ENCODE measurements at places on chromosomes 7 and 10.

DNA sequence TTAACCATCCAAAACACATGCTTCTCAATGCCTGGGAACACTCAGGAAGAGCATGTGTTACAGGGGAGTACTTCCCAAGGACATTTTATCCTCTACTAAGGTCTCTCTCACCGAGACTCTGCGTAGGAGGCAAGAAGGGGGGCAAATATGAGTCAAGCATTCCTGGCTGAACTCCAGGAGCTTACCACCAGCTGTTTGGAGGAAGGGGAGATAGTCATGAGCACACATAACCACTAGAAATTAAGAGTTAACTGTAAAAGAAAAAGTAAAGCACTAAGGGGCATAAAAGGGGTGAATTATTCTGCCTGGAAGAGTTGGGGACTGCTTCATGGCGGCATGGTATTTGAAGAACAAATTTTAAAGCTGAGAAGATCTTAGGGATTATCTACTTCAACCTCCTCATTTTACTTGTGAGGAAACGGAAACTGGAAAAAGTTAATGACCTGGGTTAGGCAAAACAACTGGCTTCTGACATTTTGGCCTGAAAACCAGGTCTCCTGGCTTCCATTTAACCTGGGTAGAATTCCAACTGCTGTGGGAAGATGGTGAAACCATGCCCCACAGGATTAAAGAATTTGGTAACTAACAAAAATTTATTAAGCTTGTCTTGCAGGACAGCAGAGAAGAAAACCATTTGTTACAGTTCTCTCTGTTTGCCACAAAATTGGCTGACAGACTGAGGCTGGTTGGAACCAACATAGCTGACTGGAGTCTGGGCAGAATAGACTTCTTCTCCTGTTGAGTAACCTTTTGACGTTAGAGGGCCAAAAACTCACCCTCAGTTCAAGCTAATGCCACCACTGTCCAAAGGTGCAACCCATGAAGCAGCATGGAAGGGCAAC, 85.5 kb downstream of the SLC25A13 start:
- no peak for DNase-seq

- no peak for DNase-seq
These were observed 478.0 kb downstream of the KCNMA1 start for GRCh38 chr10:77159538-77160110.

DNA sequence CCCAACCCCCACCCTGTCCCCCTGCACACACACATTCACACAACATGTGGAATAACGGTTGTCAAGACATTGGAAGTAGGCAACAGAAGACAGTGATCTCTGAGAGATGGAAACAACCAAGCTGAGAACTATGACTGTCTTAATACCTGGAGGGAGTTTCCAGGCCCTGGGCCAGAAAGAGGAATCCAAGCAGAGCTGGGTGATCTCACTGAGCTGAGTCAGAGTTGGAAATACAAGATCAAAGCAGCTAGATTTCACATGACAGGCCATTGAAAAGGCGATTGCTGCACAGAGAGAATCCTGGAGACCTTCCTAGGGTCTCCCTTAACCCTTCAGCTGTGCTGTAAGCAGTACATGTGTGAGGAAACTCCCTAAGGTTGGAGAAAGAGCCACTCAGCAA, 165.8 kb upstream of the PRSS1 start:
- peak; percentile 90 for DNase-seq

- no peak for DNase-seq
These were observed 314.1 kb upstream of the ETV1 start for GRCh38 chr7:14303536-14303935.

GRCh38 chr7:11776039-11776438, 56.0 kb downstream of the THSD7A start:
- no peak for DNase-seq

DNA sequence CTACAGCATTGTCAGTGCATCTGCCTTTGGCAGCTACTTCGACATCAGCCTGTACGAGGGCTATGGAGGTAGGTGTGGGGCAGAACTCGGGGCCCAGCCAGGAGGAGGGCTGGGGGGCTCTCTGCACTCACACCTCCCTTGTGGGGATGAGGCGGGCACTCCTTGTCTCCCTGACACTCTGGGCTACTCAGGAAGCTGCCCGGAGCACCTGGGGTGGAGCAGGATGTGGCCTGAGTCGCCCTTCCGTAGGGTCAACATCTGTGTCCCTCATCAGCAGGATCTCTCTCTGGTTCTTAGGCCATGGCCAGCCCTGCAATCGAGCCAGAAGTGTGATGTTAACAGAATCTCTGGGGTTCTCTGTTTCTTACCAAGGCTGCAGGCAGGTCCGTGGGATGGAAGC, 40.2 kb downstream of the C10orf105 start:
- DNase-seq = no peak

- DNase-seq = no peak
These were observed 8.4 kb upstream of the PANK1 start for GRCh38 chr10:89653410-89653869.

DNA sequence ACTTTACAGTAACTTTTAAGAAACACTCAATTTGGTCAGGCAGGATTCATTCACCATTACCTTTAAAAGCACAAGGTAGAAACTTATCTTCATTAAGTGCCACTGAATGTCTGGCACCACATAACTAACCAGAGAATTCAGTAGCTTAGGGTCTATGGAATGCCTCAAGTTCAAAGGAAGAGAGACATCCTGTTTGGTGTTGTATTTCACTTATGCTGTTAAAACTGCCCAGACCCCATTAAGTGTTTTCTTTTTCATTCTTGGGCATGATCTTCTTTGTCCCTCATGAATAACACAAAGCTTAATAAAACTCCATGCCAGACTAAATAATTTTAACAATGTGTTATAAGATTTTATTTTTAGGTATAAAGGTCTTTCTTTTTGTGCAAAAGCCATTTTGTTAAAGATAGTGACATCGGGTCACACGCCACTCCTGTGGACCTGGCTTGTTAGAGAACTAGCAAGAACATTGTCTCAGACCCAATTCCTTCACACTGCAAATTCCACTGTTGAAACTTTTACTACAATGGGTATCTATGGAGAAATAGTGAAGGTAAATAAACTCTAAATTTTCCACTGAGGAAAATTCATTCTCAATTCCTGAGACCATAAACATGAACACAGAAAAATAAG, 221.0 kb downstream of the TWIST1 start:
- no peak for DNase-seq

DNA sequence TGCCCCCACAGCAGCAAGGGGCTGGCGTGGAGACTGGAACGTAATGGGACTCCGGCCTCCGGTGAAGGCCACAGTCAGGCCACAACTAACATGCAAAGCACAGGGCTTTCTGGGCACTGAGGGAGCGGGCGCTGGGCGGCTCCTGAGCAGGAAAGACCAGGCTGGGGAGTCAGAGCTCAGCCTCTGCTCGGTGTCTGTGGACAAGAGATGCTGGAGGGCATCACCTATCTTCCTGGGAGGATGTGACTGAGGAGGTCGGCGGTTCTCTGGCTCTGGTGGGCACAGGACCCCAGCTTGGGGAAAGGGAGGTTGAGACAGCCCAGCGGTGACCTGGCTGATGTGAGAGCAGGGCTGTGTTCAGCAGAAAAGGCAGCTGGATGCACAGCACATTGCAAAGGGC, 11.7 kb downstream of the CNPY1 start:
- no peak for DNase-seq

GRCh38 chr7:22660293-22660692, 66.7 kb upstream of the IL6 start:
- DNase-seq = no peak

DNA sequence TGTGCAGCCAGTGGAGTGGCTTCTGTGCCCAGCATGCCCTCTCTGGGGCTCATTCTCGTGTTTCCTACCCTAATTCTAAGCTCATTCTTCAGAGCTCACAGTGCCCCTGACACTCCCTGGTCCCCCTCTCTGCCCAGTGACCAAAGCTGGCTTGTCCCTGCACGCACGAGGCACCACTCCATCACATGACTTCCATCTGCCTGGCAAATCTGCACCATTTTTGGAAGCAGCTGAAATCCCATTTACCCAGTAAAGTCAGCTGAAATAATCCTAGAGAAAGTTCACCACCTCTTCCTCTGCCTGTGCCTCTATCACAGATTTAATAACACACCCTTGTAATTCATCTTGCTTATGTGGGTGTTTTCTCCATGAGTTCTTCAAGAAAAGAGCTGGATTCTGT, 616.9 kb downstream of the PTPRN2 start:
- no peak for DNase-seq

DNA sequence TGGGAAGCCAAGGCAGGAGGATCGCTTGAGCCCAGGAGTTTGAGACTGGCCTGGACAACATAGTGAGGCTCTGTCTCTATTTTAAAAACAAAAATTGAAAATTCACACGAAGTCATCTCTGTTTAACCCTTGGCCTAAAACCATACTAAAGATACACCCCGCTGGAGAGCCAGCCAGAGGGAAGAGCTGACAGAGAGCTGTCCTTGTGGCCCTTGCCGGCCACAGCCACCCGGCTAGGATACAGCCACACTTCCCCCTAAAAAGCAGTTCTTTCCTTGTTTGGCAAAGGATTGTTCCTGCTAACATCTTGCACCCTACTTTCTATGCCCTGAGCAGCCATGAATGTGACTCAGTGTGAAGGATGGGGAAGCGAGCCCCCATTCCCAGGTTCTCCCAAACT, 49.6 kb downstream of the SH3PXD2A start:
- DNase-seq = no peak

DNA sequence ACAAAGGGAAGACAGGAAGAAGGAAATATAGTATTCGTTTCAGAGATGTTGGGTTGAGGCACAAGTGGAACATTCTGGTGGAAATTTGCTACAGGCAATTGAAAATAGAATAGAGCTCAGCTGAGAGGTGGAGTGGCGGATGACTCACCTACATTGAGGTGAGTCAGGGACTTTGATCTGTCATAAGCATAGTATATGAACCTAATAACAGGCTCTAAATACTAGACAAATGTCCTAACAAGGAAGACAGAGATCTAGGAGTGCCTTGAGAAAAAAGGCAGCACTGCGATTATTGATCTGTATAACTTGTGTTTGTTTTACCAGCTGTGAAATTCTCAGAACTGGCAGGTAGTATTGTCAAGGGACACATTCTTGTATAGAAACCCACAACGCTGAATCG, 907 bp upstream of the IFRD1 start:
- DNase-seq = peak; percentile 55

- no peak for DNase-seq
These were observed 440.1 kb downstream of the KCNMA1 start for GRCh38 chr10:77197544-77197943.

- no peak for DNase-seq
These were observed 186.8 kb downstream of the CTTNBP2 start for GRCh38 chr7:117686311-117686935.

DNA sequence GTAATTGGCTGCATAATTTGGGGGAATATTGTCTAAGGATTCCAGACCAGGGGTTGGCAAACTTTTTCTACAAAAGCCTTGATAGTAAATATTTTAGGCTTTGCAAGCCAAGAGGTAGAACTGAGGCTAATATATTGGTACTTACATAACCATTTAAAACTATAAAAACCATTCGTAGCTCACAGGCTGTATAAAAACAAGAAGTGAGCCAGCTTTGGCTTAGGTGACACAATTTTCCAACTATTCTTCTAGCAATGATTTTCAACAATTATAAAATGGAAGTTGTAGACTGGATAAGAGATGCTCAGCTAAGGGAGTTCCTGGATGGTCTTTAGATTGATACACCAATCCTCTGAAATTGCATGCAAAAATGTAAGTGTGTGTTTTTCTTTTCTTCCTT, 1.4 kb downstream of the GPR141 start:
- DNase-seq = peak; percentile 34

GRCh38 chr7:108028111-108028510, 25.1 kb upstream of the LAMB1 start:
- no peak for DNase-seq

DNA sequence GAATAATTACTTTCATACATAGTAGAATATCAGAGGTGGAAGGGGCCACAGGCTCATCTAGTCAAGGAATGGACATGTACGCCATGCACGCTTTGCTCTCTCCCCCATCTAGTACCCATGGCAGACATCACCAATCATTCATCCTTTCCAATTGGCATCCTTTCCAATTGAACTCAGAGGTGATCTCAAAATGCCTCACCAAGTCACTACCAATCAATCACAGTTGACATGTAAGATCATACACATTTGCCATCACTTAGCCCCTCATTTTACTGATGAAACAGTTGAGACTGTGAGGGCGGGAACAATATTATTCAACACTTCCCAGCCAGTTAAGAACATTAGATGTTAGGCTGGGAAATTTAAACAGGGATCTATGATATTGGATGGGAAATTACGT, 308.4 kb downstream of the FGFR2 start:
- no peak for DNase-seq

DNA sequence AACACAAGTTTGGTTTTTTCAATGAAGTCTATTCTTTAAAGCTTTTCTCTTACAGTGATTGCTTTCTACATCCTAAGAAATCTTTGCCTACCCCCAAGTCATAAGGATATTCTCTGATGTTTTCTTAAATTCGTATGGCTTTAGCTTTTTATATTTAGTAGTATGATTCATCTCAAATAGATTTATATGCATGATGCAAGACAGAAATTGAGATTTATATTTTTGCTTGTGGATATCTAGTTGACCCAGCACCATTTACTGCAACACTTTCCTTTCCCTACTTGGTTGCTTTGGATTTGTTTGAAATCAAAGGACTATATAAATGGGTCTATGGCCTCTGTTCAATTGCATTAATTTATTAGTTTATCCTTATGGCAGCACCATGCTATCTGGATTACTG, 113.9 kb downstream of the ZNF438 start:
- no peak for DNase-seq

GRCh38 chr10:132914732-132915131, 27.6 kb downstream of the CFAP46 start:
- DNase-seq = no peak

- DNase-seq = peak; percentile 77
These were observed 614 bp upstream of the IFIT2 start for GRCh38 chr10:89301232-89301631.

- no peak for DNase-seq
These were observed 31.8 kb downstream of the KLRG2 start for GRCh38 chr7:139451638-139452037.

DNA sequence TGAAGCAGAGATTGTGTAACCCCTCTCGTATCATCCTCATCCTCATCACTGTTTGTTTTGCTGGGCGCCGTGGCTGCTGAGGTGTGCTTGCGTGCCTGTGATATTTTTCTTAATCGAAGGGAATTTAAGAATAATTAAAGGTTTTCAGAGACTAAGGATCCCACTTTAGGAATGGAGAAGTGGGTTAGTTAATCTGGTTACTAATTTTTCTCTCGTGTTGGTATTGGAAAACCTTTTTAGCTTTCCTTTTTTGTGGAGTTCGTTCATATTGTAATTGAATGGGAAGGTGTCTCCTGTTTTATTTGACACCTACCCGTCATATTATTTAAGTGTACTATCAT, 1.3 kb downstream of the UBN2 start:
- DNase-seq = no peak

- no peak for DNase-seq
These were observed 5.4 kb downstream of the TMEM178B start for GRCh38 chr7:141079219-141079618.

GRCh38 chr10:49324711-49325110, 25.7 kb downstream of the C10orf71 start:
- DNase-seq = peak; percentile 59

Data from CD14-positive monocyte (primary cell).